ENCODE measurements at places on chromosomes 5 and 9.

GRCh38 chr5:62980884-62981283 is 402.3 kb downstream of the LRRC70 start:
- DNase-seq, result no peak

- DNase-seq, result no peak
These were observed 5.9 kb downstream of the DMRTA1 start for GRCh38 chr9:22452415-22453010.

DNA sequence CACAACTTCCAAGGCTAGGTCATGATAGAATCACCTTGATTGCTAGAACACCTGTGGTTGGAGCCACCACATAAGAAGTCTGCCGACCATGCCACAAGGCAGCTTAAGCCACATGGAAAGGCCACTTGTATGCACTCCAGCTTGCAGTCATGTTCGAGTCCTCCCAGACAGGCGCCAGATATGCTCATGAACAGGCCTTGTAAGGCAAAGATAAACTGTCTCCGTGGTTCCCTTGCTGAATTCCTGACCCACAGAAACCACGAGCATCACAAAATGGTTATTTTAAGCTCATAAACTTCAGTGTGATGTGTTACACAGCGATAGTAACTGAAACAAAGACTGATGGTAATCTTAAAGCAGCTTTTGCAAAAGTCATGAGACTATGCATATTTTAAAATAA is 188.4 kb upstream of the DAPK1 start:
- DNase-seq, result no peak

- DNase-seq, result no peak
These were observed 6.6 kb downstream of the SAXO1 start for GRCh38 chr9:19026375-19026774.

DNA sequence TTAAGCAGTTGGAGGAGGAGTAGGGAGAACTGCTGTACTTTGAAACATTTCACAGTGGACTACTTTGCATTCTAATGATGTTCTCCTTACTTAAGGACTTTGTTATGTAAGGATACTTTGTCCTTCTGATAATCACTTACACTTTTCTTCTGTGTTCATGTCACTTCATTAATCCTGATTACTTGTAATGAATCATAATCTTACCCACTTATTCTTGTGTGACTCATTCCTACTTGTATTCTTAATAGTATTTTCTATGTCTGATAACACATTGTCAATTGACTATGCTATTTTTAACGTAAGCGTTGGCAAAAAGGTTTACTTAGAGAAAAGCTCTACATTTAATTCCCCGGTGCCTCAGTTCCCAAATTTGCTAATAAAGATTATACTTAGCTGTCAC is 63.8 kb downstream of the GHR start:
- DNase-seq, result no peak

DNA sequence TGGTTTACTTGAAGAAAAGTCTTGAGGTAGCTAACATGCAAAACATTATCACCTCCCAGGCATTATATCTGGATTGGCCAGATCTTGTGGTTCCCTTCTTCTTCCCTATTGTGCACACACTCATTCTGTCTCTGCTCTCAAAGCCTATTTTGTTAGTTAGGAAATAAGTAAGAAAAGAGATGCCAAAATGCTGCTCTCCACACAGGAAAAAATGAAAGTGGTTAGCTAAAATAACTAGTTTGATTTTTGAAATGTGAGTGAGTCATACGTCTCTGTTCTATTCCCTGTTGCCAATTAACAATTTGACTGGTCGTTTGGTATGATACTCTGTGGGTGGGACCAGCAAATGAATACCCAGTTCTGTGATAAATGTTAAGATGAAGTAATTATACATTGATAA is 28.1 kb downstream of the LMNB1 start:
- no peak for DNase-seq

GRCh38 chr5:109907189-109907588 is 217.5 kb downstream of the MAN2A1 start:
- no peak for DNase-seq

DNA sequence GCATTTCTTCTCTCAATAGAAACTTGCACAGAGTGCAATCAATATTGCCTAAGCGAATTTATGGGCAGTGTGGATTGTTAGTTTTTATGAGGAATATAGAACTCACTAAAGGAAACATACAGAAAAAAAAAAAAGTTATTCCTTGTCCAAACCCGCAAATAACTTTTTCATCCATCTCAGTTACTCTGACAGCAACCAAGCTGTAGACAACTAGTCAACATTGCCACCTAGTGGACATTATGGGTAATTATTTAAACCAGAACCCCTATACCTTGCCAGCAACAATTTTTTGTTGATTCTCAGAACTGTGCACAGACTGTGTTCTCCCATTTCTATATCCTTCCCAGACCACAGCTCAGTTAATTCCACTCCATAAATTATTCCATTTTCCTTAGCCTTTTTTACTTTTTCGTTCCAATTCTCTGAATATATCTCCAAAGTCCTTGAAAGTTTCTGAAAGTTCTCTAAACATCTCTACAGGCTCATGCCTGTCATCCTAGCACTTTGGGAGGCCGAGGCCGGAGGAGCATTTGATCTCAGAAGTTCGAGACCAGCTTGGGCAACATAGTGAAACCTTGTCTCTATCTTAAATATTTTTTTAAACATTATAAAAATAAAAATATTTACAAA is 2.6 kb upstream of the AFAP1L1 start:
- no peak for DNase-seq

GRCh38 chr5:112930082-112930344 is 8.0 kb upstream of the REEP5 start:
- DNase-seq, result no peak

GRCh38 chr5:23721336-23721735 is 213.9 kb downstream of the PRDM9 start:
- DNase-seq, result no peak

DNA sequence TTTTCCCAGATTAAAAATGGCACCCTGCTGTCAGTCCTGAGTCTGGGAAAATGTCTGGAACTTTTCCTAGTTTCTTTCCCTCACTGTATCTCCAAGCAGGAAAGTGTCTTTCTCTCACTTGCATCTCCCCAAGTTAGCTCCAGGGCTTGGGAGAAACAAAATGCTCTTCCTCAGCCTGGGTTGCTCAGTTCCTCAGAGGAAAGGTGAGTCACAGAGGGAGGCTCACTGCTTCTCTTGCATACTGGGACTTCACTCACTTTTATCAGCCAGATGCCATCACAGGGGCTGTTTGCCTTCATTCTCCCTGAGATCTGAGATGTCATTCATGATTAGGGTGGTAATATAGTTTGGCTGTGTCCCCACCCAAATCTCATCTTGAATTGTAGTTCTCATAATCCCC is 519.9 kb downstream of the SEMA5A start:
- DNase-seq, result no peak

GRCh38 chr5:175550055-175550805 is 71.9 kb downstream of the SFXN1 start:
- DNase-seq, result no peak

GRCh38 chr9:6757132-6757455 is 679 bp upstream of the KDM4C start:
- DNase-seq, result no peak

GRCh38 chr5:125720348-125720685 is 702.9 kb upstream of the GRAMD2B start:
- DNase-seq, result no peak

GRCh38 chr5:179147991-179148702 is 88.0 kb downstream of the ZNF354C start:
- DNase-seq, result no peak

- no peak for DNase-seq
These were observed 49.0 kb upstream of the CKMT2 start for GRCh38 chr5:81183811-81184748.

DNA sequence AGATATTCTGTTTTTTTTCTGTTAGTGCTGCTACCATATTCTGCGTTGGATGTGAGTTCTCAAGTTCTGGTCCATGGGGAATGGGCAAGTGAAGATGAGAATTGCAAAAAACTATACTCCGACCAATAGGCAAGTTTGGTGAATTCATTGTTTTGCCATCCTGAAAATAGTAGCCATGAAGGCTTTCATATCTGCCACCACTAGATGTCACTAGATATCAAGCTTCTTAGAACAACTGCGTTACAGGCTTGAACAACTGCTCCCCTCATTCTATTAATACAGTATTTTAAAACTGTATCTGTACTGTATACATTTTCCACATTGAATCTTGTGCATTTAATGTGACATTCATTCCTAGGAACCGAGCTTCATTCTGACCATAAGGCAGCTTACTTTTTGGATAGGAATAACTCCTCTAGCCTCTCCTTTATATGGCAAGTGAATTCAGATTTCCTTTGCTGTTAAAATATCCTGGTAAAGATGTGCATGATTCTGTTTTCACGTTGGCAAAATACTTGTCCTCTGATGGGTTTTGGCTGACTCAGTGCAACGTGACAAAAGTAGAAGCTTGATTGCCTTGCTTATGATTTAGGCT is 163.6 kb downstream of the SREK1 start:
- no peak for DNase-seq

- no peak for DNase-seq
These were observed 442 bp downstream of the ZNF510 start for GRCh38 chr9:96777426-96777864.

GRCh38 chr9:105216440-105217178 is 27.8 kb upstream of the SLC44A1 start:
- DNase-seq, result no peak

GRCh38 chr5:32510860-32511259 is 66.3 kb upstream of the ZFR start:
- no peak for DNase-seq

GRCh38 chr5:14818931-14819790 is 52.4 kb downstream of the ANKH start:
- no peak for DNase-seq

DNA sequence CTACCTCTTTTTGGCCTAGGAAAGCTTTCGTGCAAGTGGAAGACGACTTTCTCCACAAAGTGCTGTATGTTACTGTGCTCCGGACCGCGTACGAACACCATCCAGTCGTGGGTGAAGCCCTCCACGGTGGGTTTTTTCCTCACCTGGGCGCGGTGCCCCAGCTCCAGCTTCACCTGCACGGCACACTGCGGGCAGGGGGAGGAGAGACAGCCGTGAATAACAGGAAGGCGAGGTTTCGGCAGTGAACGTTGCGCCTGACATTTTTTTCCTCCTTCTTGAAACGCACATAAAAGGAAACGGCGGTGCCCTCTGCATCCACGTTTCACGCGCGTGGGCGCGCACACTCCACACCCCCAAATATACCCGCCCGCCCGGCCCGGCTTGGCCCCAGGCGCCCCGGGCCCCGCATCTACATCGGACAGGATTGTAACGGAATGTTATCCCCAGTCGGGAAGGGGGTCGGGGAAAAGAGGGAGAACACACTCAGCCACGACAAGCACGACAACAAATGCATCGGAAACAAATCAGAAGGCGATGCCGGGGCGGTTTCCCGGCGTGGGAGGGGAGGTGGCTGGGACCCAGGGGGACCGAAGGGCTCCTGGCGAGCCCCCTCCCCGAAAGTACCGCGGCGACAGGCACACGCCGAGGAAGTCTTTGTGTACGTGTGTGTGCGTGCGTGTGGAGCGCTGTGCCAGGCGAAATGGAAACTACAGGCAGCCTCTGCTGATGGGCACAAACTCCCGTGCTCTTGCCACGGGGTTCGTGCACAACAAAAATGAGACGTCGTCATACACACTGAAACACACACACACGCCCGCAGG is 1.4 kb downstream of the MLLT3 start:
- DNase-seq, result peak; percentile 58

DNA sequence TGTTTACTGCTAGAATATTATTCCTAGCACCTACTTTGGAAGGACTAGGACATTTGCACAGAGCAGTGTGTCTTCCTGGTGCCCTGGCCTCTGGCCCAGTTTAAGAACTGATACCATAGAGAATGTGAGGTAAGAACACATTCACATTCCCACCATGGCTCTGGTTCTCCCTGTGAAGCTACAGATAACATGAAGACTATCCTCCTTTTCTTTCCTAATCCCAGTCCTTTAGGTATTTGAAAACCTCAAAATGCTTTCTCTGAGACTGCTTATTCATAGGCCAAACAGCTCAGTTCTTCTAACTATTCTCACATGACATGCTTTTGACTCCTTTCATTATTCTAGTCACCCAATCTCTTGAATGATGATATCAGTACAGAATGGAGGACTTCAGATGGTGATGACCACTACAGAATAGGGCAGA is 11.9 kb downstream of the FAM219A start:
- DNase-seq, result no peak

DNA sequence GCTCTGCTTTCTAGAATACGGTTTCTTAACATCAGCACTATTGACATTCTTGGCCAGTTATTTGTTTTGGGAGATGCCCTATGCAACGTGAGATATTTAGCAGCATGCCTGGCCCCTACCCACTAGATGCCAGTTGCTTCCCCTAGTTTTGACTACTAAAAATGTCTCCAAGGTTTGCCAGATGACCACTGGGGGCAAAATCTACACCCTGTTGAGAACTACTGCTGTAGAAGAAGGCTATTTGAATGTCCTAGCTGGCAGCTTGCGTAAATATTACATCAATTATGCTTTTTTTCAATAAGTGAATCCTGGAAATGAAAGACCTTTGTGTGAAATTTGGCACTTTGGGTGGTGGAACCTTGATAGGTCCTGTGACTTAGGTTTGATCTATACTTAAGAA is 5.0 kb downstream of the NCBP1 start:
- DNase-seq, result no peak

DNA sequence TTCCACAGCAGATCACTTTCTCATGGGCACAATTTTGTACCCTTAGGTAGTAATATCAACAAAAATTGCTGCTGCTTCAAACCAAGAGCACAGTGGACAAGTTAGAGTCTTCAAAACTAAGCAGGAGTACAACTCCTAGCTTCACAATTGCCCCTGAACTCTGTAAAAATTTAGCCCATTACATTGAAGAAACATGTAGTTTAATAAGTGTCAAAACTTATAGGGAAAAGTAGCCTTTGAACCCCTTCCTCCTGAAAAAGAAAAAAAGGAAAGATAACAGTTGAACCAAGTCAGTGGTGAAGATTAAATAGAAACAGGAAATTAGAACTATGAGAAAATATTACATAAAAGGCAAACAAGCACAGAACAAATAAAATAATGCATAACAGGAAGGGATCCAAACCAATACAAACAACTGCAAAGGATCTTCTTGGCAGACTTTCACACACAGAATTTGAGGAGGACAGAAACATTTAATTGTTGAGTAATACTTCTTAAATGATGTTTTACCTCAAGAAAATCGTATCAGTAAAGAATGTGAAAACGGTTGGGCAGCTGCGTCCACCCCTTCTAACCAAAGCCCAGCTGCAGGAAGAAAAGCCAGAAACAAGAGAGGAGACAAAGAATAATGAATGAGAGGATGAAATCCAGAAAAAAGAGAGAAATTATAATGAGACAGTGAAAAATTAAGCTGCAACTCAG is 636.0 kb downstream of the NR2F1-AS1 start:
- no peak for DNase-seq

- no peak for DNase-seq
These were observed 185.6 kb downstream of the FBXL17 start for GRCh38 chr5:108196276-108196675.

DNA sequence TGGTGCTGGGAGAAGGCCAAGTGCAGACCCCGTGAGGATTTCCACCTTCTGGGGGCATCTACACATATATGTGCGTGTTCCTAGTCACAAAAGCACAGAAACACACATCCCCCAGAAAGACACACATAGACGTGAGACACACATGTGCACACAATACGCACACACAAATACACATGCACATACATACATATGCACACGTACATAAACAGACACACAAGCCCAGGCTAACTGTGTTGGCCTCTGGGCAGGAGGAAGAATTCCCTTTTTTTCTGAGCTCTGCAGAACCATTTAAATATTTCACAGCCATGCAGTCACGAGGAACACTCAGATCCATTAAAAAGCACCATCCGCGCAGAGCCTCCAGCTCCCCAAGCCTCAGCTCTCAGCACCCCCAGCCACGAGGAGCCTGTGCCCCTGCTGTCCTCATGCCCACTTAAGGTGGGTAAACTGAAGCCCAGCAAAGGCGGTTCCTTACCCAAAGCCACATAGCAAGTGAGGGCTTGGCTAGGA is 5.3 kb downstream of the NINJ1 start:
- DNase-seq, result no peak

Data from ecto neural progenitor cell (in vitro differentiated cells).